ENCODE measurements at places on chromosomes 13 and 19.

DNA sequence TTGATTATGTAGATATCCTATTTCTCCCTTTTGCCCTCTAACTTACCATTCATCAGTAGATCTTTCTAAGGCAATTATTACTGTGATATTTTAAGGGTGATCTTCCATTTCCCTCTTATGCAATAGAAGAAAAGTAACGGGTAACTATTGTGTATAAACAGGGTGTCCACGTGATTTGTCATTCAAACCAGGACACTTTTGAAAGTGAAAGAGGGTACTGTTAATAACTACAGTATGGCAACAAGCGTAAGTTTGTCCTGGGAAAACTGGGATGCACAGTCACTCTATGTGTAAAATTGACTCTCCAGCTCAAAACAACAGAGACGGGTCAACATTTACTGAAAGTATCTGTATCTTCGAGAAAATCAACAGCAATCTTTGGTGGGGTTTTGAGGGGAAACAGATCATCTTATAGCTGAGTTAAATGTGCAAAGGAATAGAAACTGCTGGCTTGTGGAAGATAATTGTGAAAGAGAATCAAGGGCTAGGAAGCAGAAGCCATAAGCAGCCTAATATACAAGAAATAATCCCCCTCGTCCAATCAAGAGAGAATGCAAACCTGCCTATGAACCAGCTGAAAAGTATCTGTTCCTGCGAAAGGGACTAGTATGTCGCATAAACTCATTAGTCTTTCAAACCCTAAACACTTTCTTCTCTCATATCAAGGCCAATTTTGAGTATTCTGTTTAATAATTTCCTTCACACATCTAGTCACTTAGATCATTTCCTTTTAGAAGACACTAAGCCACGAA is 126.7 kb downstream of the FOXO1 start:
- DNase-seq, result no peak

- DNase-seq, result no peak
Observed at GRCh38 chr19:41330946-41331678, 21.1 kb downstream of the CCDC97 start.

DNA sequence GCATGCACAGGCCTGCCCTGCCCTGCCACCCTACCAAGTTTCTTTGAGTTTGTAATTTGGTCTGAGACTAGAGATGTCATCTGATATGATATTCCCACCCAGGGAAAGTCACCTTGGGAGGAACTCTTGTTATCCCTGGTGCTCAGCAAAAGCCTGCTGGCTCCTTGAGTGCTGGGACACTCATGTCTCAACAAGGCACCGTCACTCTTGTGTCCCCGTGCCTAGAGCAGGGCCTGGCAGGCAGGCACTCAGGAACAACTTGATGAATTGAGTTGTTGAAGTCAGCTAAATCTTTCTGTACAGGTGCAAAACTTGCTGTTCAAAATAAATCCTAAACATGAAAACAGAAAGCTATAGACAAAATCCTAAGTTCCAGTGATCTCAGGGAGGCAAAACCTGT is 345.4 kb downstream of the KCNRG start:
- DNase-seq, result no peak

GRCh38 chr19:47529018-47529742 is 14.3 kb upstream of the NAPA start:
- no peak for DNase-seq

Measured in activated naive CD8-positive, alpha-beta T cell treated with anti-CD3 and anti-CD28 coated beads, Interleukin-2, amount 50 U/mL, for 16 hours (primary cell).